ENCODE measurements at places on chromosomes 5 and 9. TPM values are rescaled to one million over a fixed set of nuclear protein-coding genes. Genes with fewer than 3 reads are reported as not detected.

DNA sequence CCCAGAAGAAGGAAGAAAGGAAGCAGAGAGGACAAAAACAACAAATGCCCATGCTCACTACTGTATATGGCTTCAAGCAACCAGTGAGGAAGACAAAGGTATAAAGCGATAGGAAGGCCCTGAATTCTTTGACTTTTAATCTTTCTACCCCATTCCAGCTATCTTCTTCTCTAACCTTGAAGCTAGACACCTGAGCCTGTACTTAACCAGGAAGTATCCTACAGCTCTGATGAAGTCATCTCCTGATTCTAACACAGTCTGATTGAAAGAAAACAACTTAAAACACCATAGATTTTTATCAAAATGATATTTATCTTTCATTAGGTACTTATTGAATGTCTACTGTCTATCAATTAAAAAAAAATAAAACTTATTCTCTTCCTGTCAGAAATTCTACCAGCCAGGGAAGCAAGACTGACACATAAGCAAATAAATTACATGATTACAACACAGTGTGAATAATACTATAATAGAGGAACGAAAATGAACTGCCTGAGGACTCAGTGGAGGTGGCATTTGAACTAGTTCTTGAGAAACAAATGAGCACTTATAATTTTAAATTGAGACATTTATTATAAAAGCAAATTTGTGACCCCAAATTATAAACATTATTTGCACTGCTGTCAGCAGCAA is 123.3 kb upstream of the ELL2 start:
- no peak for DNase-seq

DNA sequence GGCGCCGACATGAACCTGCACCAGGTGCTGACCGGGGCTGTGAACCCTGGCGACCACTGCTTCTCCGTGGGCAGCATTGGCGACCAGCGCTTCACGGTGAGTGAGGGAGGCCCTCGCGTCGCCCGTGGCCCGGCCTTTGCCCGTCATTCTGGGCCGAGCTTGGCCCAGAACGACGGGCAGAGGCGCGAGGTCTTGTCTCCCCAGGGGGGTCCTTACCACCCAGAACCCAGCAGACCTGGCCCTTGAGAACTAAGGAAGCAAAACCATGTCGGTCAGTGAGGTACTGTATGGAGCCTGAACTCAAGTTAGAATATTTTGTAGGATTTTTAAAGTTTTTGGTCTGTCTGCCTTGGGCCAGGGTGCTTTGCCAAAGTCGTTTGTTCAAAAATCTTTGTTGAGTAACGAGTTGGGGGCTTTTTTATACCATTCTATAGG is 691 bp downstream of the DMXL1 start:
- no peak for DNase-seq

DNA sequence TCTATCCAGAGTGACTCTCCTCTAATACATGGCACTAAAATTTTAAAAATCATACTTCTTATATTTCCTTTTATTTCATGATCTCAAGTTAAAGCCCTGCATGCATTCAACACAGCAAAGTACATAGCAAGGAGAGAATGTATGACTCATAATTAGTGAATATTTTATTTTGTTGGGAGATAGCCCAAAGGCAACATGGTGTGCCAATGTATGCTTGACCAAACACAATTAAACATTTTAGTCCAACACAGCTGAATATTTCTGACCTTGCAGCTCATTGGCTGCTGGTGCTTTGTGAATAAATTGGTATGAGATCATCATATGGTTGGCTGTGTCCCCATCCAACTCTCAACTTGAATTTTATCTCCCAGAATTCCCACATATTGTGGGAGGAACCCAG is 103.5 kb downstream of the NPR3 start:
- DNase-seq, result no peak

DNA sequence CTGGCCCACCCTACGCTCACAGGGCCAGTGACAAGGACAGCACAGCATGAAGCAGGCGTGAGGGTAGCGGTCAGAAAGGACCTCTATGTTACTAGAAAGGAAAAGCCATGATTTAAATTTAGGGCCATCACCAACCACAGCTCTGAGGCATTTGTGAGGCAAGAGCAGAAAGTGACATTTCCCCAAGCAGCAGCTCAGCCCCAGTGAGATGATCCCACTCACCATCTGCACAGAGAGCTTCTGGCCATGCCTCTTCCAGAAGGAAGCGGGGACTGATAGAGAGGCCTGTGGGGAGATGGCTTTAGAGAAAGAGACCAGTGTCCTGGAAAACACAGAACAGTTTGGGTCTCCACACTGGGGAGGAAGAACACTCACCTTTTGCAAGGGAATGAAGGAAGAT is 413.9 kb downstream of the SPOCK1 start:
- no peak for DNase-seq

DNA sequence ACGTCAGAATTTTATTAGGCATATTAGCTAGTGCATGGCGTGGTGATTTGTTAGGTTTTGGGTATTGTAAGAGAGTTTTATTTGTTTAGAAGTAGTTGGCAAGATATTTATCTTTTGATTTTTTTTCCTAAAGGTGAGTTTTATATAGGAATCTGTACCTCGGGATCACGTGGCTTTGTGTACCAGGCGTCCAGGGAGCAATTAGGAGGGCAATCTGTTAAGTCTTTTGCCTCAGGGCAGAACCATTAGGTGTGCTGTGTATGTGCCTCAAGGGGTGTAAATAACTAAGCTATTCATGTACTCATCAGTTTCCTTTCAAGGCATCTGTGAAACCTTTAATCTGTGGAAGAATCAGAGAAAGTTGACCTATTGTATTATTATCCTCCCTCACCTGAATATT is 39.4 kb downstream of the ZSWIM6 start:
- DNase-seq, result no peak

GRCh38 chr5:11547730-11548129 is 356.5 kb downstream of the CTNND2 start:
- no peak for DNase-seq

- no peak for DNase-seq
These were observed at the start of gene DMRT2 for GRCh38 chr9:1050125-1050895. Gene DMRT2, plus strand, starts transcription at chr9:1050357. Its CDS starts 1,257 bp downstream, at chr9:1051614.

DNA sequence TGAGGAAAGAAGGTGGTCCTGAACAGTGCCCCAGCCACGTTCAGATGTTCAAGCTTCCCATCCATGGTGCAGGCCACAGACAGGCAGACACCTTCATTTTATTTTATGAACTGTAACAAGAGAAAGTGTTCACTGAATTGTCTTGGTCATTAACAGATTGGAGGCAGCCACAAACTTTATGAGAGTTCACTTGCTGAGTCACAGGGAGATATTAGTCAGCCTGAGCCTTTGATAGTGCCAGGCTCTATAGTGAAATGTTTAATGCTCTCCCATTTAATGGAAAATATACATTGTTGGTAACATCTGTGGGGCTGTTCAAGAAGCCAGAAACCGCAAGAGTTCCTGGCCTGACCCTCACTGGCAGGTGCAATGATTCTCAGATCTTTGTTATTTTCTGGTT is 237.0 kb downstream of the TENT4A start:
- no peak for DNase-seq

DNA sequence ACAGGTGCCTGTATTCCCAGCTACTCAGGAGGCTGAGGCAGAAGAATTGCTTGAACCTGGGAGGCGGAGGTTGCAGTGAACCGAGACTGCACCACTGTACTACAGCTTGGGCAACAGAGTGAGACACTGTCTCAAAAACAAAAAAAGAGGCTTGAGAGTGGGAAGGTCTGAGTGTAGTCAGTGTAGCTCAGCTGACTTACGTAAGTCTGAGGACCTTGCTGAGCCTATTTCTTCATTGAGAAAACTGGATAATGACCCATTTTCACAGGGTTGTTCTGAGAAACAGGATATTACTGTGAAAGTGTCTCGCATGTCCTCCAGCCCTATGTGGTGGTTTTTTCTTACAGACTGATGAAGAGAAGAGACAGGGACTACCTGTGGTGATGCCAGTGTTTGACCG is 66.7 kb downstream of the WDR41 start:
- no peak for DNase-seq

GRCh38 chr5:179762781-179763176 is 30.2 kb downstream of the MAML1 start:
- no peak for DNase-seq

GRCh38 chr5:107320846-107321245 is 349.9 kb downstream of the EFNA5 start:
- DNase-seq, result no peak

GRCh38 chr9:88998503-88998902 is 7.2 kb downstream of the S1PR3 start:
- no peak for DNase-seq

- no peak for DNase-seq
These were observed 60.1 kb upstream of the ZNF608 start for GRCh38 chr5:124806373-124807077.

DNA sequence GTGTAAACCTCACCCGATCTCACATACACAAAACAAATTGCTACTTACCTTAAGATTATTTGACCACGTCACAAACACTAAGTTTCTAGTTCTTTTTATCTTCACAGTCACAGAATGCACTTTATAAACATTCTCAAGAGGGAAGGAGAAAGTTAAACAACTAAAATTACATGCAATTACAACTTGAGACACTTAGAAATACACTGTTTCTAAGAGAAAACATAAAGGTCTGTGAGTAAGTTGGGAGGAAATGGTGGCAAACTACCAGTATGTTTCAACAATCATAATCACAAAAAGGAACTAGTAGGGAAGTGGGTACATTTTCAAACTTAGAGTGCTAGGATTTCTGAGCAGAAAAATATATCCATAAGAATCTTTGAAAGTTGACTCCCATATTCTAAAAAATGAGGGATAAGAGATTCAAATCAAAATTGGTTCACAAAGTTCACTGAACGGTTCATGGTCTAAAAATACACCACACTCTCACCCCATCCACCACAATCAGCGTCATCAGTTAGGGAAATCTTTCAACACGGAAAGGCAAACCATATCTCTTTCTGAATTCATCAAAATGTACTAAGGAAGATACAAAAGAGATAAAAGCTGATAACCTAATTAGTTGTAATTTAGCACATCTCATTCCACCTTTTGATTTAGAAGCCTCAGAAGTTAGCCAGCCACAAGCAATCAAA is 182.6 kb downstream of the BNC2 start:
- DNase-seq, result no peak

DNA sequence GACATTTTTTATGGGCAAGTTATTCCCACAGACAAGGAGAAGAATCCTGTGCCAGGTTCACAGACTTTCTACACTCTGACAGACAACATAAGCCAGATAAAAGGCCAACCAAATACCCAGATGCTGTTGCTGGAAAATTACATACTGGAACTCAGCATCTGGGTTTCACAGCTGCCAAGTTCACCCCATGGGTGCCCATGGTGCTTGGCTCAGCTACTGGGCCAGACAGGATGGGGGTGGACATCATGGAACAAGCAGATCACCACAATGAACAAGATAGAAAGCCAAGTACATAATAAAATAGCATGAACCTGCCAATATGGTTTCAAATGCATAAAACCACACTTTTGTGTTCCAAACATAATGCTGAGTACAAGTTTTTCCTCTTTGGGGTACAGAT is 999.8 kb downstream of the NR2F1-AS1 start:
- DNase-seq, result no peak

DNA sequence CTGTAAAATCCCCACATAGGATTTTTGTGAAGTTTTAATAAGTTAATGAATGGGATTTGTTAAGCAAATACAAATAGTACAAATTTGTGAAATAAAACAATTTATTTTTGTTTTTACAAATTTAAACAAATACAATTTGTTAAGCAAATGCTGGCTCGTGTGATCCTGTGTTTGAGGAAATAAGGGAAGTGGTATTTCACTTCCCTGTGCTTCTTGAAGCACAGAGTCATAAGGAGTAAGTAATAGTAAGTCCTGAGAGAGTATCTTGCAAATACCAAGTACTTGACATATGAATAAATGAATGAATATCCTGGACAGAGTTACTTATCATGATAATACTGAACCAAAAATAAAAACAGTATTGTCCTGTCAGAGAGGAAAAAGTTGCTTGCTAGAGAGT is 9.1 kb downstream of the SMIM3 start:
- no peak for DNase-seq

GRCh38 chr9:124410321-124410913 is 4.8 kb downstream of the PSMB7 start:
- DNase-seq, result no peak

DNA sequence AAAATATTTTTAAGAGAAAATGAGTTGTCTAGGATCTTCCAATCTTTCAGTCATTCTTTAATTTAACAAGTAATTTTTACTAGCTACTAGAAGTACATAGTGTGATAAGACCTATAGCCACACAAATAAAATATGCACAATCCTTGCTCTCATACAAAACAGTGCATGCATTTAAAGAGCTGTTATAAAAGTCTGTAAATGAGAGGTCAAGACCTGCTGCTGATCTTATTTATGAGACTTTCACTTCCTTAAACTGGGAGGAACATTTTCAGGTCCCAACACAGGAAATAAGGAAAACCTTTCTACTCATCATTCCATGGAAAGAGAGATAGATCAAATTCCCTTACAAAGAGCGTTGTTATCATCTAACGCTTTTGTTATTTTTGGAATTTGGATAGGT is 54.2 kb upstream of the PAM start:
- DNase-seq, result no peak

DNA sequence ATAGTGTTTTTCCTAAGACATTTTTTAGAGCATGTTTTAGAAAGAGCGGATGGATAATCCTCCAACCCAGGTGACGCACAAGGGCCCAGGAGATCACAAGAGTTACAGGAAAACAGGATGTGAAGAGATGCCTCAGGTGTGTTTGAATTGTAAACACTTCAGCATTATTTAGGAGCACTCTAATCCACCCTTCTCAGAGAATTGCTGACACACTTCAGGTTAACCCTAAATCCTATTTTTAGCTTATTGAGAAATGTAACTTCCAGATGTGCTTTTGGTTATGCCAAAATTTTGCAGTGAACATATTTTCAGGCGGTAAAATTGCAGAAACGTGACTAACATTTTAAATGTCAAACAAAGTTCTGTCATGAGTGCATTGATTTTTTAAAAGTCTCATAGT is 755.4 kb upstream of the CTNND2 start:
- DNase-seq, result no peak

- DNase-seq, result no peak
These were observed 932 bp downstream of the SLC12A2 start for GRCh38 chr5:128084228-128085167.

CCDC69 gene
- 2.1 TPM for total RNA-seq

SLC46A2 gene
- not detected for total RNA-seq

DND1 gene
- total RNA-seq, result 1.8 TPM

DNM1 gene
- 18.7 TPM for total RNA-seq

SSBP2 gene
- 16.3 TPM for total RNA-seq

PCDH1 gene
- 9.0 TPM for total RNA-seq

EQTN gene
- not detected for total RNA-seq

SHROOM1 gene
- 13.5 TPM for total RNA-seq

BAAT gene
- 0.08 TPM for total RNA-seq

C5orf52 gene
- total RNA-seq, result not detected

All from Panc1 (cell line).